ENCODE measurements at places on chromosomes 3 and 15.

DNA sequence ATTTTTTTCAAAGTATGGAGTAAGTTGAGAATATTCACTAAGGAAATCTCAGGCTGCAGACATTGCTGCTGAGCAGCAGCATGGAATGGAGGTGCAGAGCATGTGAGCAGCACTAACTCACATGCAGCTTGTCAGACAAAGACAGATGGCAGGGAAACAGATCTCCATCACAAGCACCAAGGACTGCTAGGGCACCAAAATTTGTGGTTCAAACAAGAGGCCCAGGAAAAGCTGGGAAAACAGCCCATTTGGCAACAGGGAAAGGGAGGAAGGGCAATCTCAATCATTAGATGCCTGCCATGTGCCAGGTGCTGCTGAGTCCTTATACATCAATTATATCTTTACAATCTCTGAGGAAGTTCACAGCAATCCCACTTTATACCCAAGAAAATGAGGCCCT is 47.2 kb upstream of the EIF1B start:
- peak; percentile 20 for DNase-seq

DNA sequence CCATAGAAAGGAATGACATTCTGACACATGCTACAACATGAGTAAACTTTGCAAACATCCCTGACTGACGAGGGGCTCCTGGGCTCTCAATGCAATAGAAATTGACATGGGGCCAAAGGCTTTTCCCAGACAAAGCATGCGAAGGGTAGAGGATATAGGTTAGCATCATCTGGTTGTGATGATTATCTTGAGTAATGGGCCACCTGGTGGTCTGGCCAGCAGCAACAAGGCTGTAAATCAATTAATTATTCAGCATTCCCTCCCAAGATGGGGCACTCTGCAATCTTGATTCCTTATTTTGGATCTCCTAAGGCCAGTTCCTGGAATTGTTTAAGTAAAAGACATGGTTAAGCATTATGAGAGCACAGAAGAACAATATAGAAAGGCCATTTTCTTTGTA is 99.2 kb downstream of the AGBL1 start:
- no peak for DNase-seq

GRCh38 chr3:158354713-158355112 is 216.3 kb upstream of the MLF1 start:
- DNase-seq, result no peak

GRCh38 chr3:23964537-23965235 is 19.6 kb downstream of the NR1D2 start:
- no peak for DNase-seq

DNA sequence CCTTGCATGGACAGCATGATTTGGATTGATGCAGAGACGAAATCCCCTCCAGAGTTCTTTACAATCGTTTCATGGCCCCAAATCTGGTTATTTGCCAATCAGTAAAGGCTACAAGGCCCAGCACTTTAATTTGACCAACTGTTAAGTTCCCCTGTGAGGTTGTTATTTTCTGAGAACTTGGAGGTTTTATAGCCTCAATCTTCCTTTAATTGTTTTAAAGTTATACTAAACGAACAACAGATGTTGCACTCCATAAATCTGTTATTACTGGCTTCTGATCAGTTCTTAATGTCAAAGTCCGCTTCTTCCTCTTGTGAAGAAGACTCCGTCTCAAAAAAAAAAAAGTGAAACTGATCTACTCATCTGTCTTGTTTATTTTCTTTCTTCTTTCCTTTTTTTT is 30.8 kb downstream of the LARP6 start:
- no peak for DNase-seq

- no peak for DNase-seq
Observed at GRCh38 chr3:62997369-62997768, 122.2 kb upstream of the CADPS start.

DNA sequence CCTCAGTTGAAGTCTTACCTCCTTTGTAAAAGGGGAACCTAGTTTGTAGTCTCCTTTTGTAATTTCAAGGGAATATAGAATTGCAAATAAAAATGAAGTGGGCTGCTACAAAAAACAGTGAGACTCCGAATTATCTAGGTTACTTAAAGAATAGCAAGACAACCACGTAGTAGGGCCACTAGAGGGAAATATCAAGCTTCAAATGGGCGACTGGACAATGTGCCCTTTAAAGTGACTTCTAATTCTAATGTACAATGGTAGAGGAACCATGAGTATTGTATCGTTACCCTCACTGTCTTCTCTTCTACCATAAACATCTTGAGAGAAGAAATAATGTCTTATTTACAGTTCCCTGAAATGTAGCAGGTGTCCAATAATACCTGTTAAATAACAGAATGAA is 56.3 kb downstream of the TP63 start:
- no peak for DNase-seq

DNA sequence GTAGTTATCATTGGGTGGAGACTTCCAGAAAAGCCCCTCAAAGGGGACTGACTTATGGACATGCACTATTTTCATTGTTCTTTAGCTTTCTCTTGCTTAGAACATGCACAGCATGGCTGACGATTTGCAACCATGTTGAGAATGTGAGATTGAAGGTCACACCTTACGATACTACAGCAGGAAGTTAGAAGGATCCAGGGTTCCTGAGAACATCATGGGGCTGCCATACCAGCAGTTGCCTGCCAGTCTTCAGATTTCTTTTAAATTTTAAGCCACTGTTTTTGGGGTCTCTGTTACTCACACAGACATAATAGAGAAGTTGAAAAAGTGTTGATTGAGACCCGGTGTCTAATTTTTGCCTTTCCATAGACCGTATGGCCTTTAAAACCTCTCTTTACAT is 396.5 kb downstream of the MECOM start:
- DNase-seq, result no peak

DNA sequence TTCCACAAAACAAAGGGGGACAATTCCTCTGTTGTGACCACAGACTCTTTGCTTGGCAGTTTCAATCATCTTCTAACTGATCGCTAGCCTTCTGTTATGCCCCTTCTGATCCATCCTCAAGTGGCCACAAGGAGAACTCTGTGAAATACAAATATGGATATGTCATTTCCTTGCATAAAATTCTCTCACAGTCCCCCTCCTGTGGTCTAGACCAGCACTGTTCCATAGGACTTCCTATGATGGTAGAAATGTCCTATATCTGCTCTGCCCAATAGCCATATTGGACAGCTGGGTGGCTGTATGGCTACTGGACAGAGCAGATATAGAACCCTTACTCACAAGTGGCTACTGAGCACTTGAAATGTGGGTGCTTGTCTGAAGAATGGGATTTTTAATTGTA is 25.9 kb upstream of the SNRK start:
- no peak for DNase-seq

DNA sequence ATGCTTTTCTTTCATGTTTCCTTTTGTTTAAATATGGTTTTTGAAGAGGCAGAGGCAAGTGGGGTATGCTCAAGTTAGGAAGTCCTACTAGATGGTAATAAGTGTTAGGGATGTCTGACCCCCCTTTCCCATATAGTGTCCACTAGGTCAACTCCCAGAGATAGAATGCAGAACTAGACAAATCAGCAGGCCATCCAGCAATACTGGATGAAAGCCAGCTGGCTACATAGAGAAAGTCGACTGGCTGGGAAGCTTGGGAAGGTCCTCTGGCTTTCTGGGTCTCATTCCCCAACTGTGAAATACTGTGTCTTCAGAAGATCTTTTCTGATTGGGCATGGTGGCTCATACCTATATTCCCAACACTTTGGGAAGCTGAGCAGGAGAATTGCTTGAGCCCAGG is 113.8 kb downstream of the SNRK start:
- DNase-seq, result no peak

GRCh38 chr3:184496933-184497332 is 64.7 kb upstream of the EPHB3 start:
- no peak for DNase-seq

GRCh38 chr3:127495821-127496655 is 94.5 kb downstream of the TPRA1 start:
- DNase-seq, result no peak

- DNase-seq, result no peak
Observed at GRCh38 chr15:79724312-79724711, 172.5 kb downstream of the MTHFS start.

GRCh38 chr15:38068626-38069391 is 134.4 kb downstream of the TMCO5A start:
- DNase-seq, result peak; percentile 52

GRCh38 chr3:168384990-168385389 is 289.3 kb upstream of the GOLIM4 start:
- no peak for DNase-seq

GRCh38 chr3:170721563-170721962 is 135.7 kb upstream of the SLC7A14 start:
- DNase-seq, result no peak

- no peak for DNase-seq
Observed at GRCh38 chr15:23095796-23096195, 40.8 kb downstream of the GOLGA6L1 start.

DNA sequence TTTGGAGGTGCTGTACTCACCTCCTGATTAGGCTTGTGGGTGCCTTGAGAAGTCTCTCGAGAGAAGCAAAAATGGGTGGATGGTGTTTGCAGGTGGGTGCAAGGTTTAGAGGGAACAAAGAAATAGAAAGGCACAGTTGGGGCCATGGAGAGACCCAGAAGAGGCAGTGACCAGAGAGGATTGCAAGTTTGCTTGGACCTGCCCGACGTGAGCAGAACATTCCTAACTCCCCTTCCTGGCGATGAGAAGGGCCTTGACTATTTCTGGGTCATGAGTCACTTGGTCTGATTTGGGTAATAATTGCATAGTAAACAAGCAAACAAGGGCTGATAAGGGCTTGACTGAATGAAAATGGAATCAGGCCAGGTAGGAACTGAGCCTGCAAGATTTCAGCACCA is 7.0 kb upstream of the CTSH start:
- no peak for DNase-seq

DNA sequence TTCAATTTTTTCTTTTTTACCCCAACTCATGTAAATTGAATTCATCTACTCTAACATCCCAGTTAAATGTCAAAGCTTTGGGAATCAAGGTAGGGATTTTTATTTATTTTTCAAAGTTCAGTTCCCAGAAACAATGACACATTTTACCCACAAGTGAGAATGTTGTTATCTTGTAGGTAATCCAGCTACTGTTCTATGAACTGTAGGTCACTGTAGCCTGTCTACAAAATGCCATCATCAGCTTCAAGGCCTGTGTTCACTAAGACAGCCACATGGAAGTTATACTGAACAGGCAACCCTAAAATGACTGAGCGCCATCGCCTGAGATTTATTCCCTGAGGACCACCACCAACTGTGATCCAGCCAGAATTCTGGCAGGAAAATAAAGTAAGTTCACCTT is 219.7 kb downstream of the FHIT start:
- no peak for DNase-seq

DNA sequence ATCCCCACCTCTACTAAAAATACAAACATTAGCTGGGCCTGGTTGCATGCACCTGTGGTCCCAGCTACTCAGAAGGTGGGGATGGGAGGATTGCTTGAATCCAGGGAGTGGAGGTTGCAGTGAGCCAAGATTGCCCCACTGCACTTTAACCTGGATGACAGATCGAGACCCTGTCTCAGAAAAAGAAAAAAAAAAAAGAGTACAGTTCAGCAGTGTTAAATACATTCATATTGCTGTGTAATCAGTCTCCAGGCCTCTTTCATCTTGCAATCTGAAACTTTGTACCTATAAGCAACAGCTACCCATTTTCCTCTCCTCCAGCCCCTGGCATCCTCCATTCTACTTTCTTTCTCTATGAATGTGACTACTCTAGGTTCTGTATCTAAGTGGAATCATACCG is 61.2 kb downstream of the LPP start:
- no peak for DNase-seq
